ENCODE measurements at places on chromosomes 4 and X.
A peak's percentile ranks its signal among the peaks of the same experiment; 100 is the strongest.

DNA sequence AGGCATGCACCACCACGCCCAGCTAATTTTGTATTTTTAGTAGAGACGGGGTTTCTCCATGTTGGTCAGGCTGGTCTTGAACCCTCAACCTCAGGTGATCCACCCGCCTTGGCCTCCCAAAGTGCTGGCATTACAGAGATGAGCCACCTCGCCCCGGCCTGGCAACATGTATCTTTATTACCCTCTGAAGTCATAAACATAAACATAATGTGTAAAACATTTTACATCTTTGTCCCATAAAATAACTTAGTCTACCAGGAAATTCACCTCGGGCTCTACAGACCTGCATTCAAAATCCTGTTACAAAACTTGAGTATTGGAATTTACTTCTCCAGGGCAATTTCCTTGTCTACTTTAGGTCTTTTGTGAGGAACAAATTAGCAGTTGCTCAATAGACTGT, 68.1 kb upstream of the DUSP21 start:
- DNase-seq, result no peak

GRCh38 chr4:128308986-128309385, 21.4 kb upstream of the PGRMC2 start:
- no peak for DNase-seq

DNA sequence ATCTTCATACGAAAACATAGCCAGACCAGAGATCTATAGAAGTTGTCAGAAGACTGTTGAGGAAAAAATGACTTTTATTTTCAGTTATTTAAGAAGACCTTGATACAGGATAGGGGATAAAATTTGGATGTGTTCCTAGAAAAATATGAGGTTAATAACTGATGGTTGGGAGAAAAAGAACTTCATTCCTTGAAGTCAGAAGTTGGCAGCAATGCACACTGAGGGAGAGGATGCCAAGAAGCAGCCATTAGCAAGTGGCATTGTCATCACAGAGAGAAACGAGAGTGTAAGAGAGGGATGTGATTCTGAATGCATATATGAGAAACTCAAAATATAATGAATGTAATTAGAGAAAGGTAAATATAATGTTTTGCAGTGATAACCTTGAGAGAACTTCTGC, 382.1 kb upstream of the EPHA5 start:
- DNase-seq, result no peak

GRCh38 chr4:54497947-54498346, 159.8 kb upstream of the KIT start:
- DNase-seq, result no peak

- no peak for DNase-seq
Observed at GRCh38 chr4:39490322-39490721, 31.5 kb downstream of the LIAS start.

DNA sequence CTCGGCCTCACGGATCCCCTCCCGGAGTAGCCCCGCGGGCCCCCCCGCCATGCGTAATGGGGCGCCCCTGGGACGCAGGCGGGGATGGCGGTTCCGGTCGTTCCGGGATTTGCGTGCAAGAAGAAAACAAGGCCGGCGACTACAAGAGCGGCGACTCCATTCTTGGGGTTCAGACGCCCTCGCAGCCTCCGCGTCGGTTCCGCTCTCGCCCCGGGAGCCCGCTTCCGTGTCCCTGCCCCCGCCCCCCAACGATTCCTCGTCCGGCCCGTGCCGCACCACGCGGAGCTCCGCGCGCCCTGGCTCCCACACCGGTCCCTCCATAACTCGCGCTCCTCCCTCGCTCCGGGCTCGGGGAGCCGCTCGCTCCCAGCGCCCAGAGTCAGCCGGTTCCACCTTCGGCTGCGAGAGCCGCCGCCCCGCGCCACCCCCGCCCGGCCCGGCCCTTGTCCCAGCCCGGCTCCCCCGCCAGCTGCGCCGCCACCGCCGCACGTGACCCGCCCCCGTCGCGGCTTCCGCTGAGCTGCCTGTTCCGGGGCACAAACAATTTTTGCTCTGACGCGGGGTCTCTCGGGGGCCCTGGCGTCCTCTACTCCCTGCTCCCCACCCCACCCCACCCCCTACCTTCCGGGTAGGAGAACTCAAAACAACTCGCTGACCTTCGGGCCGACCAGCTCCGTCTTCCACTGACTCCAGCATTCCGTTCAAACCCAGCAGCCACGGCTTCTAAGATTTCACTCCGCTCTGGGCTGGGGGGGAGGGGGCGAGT, 78.8 kb upstream of the BCOR start:
- peak; percentile 69 for DNase-seq

GRCh38 chr4:15774020-15774420, 4.1 kb upstream of the CD38 start:
- no peak for DNase-seq

DNA sequence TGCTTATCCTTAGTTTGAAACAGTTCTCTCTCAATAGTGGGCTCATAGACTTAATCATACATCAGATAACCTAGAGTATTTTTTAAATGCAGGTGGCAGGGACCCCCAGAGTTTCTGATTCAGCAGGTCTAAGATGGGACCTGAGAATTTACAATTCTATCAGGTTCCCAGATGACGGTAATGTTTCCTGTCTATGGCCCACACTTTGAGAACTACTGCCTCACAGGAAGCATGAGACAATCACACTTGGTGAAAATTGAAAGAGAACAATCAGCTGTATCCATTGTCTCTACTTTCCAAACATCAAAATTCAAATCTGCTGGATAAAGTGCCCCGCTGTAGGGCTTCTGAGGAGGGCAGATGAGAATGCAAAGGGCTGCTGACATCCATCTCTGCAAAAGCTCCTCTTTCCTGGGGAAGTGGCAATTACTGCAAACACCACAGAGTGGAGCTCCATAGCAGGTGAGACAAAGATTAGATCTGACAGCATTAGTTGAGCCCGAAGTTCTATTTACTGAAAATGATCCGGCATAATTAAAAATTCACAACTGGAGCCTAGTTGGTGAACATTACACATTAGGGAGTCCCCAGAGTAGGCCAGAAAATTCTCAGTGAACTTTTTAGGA, 187.8 kb upstream of the MBNL3 start:
- no peak for DNase-seq

DNA sequence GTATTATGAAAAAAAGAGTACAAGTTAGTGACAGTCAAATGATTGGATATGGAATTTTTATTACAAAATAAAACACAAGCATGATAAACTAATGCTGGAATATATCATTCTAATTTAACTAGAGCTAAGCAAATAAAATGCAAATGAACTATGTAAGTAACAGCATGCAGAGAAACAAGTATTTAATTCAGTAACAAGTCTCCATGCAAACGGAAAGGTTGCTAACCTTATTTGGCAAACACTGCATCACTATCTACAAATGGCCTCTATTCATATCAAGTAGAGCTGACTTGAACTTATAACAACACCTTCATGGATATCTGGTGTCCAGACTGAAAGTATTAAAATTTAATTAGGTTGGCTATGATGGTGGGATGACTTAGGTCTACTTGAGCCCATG, 15.4 kb downstream of the PPM1K start:
- no peak for DNase-seq

- DNase-seq, result no peak
Observed at GRCh38 chr4:81891005-81891996, 419.6 kb upstream of the RASGEF1B start.

GRCh38 chrX:74890676-74891430, 34.4 kb downstream of the NEXMIF start:
- no peak for DNase-seq

DNA sequence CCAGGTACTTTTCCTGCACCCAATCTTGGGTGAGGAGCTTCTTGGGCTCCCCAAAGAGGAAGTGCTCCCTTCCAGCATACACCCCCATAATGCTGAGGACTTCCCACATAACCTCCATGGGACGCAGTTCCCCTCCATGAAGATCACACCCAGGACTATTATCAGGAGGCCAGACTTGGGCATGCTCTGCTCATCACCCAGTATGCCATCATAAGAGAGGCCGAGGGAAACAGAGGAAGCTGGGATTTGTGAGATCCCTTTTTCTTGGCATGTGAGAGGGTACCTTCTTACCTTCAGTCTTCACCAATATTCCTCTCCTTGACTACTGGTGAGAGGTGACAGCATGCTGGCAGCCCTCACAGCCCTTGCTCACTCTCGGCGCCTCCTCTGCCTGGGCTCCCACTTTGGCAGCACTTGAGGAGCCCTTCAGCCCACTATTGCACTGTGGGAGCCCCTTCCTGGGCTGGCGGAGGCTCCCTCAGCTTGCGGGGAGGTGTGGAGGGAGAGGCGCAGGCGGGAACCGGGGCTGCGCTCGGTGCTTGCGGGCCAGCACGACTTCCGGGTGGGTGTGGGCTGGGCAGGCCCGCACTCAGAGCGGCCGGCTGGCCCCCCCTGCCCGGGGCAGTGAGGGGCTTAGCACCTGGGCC, 15.7 kb upstream of the HSFX1 start:
- no peak for DNase-seq

DNA sequence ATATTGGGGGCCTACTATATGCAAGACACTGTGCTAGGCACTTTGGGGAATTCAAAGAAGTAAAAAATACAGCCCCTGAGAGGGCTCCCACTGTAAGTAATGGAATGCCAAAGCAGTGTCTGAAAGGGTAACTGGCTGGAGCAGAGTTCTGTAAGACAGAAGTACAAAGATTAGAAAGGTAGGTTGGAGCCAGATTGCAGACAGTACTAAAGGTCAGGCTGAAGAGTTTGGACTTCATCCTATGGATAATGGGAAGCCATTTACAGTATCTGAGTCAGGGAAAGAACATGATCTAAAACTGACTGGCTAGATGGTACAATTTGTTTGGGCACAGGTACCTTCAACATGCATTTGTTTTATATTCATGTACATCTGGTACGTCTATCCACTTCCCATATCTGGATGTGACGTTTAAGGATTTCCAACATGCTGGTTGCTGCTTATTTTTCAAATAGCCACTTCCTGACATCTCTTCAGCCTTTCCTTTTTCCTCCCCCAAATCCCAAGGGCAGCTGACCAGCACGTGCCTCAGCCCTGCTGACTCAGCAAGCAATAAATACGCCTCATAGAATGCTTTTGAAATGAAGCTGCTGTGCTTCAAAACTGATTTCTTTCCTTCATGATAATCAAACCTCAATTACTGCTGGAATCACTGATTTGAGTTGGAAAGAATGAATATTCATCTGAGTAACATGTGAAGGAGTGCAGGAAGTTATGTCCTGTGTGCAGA, 9.5 kb downstream of the ENOX2 start:
- DNase-seq, result no peak

Measured in CD4-positive, alpha-beta T cell treated with Interleukin-15 for 4 hours (primary cell).